SK-MEL-5 (cell line): ENCODE measurements at places on chromosomes 2 and 18.

DNA sequence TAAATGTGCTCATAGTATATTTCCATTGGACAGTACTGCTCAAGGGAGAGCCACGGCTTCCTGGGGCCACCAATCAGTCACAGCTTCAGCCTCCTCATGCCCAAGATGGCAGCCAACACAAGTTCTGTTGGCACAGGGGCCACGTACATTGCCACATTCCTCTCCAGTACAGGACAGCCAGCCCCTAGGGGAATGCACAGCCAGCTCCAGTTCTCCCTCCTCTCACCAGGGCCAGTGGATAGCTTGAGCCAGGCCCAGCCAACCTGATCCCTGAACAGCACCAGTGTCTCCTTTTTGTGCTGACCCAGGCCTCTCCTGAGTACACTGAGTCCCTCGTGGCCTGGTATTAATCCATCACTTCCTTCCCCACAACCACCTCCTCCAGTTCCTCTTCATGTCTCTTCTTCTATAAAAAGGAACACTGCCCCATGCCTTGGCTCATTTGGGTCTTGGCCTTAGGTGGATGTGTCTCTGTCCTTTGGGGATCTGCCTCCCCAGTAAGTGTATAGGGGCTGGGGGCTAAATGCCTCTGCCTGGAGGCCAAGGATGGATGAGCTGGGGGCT lies 168.7 kb downstream of the TNS1 start:
- DNase-seq: no peak

DNA sequence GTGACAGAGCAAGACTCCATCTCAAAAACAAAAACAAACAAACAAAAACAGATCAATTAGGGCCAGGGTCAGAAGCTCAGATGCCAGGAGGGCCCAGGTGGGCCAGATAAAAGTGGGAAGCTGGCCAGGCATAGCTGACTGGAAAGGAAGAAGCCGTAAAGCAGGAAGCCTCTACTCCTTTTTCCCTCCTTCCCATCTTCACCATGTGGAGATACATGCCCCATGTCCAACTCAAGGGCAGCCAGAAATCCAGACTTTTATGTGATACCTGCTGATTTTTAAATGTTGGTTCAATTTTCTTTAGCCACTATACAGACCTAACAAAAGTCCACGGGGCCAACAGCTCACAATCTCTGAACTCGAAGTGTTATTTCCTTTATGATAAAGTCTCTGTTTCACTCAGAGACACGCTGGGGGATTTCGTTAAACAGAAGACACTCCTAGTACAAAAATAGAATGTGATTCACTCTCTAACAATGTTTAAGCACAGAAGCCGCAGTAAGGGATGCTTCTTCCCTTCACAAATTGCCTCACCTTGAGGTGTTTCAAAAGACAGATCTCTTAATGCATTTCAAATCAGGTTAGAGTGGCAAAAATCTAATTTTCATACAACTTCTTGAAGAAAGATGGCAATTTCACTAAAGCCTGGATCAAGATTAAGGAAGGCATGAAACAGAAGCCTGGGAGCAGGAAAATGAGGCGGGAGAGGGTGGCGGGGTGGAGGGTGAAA lies 14.0 kb downstream of the TMEM247 start:
- no peak for DNase-seq

DNA sequence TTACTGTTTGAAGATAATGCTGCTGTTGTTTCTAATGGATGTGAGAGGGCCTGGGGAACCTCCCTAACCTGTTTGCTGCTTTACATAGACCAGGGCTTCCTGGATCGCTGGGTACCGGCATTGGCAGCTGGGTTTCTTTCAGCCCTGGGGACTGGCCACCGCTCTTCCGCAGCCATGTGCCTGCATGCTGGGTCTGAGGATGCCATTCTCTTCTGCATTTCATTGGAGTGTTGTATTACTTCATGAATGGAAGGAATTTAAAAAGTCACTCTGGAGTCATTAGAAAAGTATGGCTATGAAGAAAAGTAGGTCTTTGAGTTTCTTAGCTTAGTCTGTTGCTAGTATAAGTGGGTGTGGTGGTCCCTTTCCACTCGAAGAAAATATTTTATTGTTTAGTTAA lies 107.3 kb upstream of the MGAT5 start:
- no peak for DNase-seq

DNA sequence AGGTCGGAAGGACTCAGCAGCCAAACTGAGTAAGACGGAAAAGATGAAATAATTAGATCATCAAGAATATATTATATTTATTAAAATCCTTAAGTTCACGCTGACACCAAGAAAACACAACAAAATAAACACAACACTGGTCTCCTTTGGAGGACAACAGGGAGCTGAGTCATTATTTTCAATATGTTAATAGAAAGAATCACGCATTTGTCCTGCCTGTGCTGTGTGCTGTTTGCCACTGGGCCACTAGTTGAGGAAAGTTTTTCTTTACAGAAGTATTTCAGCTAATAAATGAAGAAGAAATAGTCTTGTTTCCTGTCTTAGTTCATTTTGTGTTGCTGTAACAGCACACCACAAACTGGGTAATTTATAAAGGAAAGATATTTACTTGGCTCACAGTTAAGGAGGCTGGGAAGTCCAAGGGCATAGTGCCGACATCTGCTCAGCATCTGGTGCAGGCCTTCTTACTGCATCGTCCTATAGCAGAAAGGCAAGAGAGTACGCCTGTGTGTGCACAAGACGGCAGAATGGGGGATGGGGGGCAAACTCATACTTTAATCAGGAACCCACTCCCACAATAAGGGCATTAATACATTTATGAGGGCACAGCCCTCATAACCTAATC lies 88.0 kb downstream of the TCF7L1 start:
- DNase-seq: no peak

DNA sequence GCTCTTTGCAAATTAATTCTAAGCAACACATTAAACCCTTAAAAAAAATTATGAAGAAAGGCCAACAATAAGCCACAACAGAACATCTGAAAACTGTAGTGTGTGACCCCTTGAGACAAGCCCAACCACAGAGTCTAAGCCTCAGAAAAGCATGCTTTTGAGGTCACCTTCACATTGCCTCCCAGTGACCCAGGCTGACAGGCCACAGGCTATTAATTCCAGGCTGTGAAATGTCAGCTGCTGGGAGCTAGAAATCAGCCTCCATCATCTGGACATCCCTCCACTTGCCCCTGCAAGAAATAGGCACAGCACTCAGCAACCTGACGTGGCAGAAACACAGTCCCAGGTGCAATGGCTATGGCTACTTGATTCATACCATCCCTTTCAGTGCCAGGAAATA lies 179.4 kb upstream of the ZFP36L2 start:
- DNase-seq: no peak

GRCh38 chr2:160940699-160941098 lies 219.5 kb upstream of the TANK start:
- no peak for DNase-seq

- no peak for DNase-seq
These were observed 719.7 kb upstream of the ID2 start for GRCh38 chr2:7962161-7962560.

DNA sequence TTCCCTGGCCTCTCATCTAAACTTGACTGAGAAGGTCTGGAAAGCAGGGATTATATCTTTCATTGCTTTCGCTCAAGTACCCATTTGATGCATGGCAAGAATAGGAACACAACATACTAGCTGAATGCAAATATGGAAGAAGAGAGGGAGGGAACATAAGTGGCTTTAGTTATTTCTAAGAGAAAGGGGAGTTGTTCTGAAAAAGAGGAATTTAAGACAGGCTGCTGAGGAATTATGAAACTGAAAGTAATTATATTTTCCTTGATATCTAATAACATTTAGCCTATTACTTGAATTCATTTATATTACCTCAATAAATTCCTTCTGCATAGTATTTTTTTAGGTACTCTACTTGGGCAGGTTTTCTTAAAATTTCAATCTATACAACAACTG lies 105.8 kb upstream of the TTN start:
- DNase-seq: no peak

DNA sequence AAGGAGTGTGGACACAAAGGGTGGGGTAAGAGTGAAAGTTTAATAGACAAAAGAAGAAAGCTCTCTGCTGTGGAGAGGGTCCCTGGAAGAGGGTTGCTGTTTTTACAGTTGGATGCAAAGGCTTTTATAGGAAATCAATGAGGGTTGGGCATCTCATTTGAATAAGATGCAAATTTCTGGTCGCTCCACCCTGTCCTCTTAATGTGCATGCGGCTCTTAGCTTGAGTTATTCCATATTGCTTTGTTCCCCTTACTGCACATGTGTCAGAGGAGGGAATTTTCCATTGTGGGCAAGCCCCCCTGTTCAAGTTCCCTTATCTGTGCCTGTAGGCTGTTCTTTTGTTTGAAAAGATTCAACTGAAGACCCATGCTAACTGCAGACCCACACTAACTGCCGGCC lies 326.5 kb downstream of the BCL11A start:
- DNase-seq: no peak

DNA sequence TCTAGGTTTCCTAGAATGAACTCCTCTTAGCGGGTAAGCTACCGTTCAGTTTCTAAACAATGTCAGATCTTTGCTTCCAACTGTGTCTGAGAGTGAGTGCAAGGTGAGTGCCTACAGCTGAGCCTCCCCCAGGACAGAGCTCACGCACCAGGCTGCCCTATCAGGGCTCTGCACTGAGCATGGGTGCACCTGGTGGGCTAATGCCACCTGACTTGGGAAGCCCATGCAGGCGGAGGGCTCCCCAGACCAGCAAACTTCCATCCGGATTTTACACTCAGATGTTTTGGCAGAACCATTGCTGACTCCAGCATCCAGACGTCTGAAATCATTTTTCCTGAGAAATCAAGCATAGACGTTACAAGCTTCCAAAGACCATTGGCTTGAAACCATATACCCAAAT lies 16.1 kb upstream of the MLPH start:
- no peak for DNase-seq

GRCh38 chr2:75100011-75100800 lies 99.1 kb downstream of the TACR1 start:
- peak; percentile 39 for DNase-seq

GRCh38 chr2:222903234-222904220 lies 42.7 kb downstream of the ACSL3 start:
- DNase-seq: peak; percentile 68

GRCh38 chr2:156443089-156443488 lies 6.9 kb downstream of the GPD2 start:
- no peak for DNase-seq

- no peak for DNase-seq
These were observed 4.5 kb upstream of the MTLN start for GRCh38 chr2:110216803-110217202.

- DNase-seq: peak; percentile 63
These were observed 93.3 kb downstream of the RNF144A start for GRCh38 chr2:7010391-7011054.

- no peak for DNase-seq
These were observed 58.7 kb upstream of the PEX13 start for GRCh38 chr2:60958800-60959199.

GRCh38 chr2:11681722-11682589 lies 12.0 kb upstream of the NTSR2 start:
- DNase-seq: peak; percentile 69

DNA sequence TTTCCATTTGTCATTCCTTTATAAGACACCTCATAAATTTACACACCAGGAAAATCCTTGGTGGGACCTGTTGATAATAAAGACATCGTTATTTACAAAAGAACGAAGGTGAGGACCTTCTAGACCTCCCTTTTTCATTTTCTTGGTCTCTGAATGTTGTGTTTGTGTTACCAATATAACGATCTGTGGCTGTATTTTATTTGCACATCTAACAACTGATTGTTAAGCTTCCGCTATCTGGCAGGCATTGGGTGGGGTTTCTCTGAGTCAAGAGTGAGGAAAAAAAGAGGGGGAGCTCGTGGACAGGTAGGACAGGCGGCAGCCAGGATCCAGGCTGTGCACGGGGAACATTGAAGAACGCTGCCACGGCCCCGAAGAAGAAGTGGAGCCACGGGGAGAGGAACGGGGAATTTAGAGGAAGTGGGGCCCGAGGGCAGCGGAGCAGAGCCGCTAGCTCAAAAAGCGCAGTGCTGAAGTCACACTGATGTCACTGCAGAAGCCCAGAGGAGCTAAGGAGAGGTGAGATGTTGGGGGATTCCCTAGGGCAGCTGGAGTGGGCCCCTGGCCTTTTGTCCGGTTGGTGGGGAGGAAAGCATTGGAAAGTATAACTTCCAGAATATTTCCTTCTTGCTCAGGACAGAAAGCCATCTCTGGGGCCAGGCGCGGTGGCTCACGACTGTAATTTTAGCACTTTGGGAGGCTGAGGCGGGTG lies 20.9 kb upstream of the DNMT3A start:
- DNase-seq: no peak

DNA sequence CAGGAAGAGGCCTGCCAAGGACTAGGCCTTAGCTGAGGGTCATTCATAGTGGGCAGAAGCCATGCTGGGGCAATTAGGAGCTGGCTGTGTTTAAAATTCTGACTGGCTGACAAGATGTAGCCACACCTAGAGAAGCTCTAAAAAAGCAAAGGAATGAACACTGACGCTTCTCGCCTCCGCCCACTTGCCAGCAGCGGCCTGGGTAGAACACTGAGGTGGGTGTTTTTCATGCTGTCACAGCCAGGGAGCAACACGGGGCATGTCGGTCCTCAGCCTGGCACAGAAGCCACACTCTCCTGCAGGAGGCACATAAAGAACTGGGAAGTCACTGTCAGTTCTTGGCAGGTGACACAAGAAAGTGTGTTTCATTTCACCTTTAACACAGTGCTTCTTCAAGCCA lies 10.4 kb downstream of the CHST10 start:
- no peak for DNase-seq

- no peak for DNase-seq
These were observed 481 bp downstream of the DCDC2C start for GRCh38 chr2:3703757-3704355.

- DNase-seq: peak; percentile 65
These were observed 146.3 kb downstream of the RTN4 start for GRCh38 chr2:54903736-54904554.

DNA sequence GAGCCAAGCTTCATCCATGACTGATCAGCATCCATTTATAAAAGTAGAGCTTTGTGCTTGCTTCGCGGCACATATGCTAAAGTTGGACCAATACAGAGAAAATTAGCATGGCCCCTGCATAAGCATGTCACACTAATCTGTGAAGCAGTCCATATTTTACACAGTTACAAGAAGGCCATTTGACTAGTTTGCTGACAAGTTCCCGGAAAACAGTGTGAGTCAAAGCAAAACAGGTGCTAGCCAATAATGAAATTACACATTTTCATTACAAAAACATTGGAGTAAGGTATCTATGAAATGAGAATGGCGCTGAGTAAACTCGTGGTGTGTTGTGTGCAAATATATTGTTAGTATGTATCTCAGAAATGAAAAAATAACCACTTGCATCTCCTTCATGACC lies 4.7 kb downstream of the ANKRD62 start:
- DNase-seq: no peak

DNA sequence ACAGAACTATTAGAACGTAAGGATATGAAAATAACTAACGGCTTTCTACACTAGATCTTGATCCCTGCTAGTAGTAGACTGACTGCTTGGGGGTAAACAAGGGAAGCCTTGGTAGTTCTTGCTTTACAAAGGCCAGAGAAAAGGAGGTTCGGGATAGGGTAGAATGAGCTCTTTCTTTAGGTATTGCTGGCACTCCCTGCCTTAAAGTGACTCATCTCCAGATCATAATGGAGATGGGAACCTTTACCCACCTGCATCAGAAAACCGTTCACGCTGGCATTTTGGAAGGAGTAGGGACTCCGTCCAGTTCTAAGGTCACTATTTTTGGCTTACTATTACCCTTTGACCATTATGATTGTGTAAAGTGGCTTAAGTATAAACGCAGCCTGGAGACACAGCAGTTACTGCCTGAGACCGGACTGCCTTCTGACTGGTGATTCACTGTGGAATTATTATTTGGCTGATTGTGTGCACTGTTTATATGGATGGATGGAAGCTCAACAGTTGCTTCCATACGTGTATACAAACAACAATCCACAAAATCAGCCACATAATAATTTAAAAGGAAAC lies 482.5 kb downstream of the STK39 start:
- no peak for DNase-seq

- no peak for DNase-seq
These were observed 8.3 kb downstream of the GYPC start for GRCh38 chr2:126664234-126664633.
